ENCODE measurements at places on chromosomes 1 and 21.
A peak's percentile ranks its signal among the peaks of the same experiment; 100 is the strongest.

- DNase-seq: no peak
These were observed 15.5 kb upstream of the PDC start for GRCh38 chr1:186476264-186477040.

GRCh38 chr1:206748348-206749030 lies 22.1 kb upstream of the IL19 start:
- no peak for DNase-seq

DNA sequence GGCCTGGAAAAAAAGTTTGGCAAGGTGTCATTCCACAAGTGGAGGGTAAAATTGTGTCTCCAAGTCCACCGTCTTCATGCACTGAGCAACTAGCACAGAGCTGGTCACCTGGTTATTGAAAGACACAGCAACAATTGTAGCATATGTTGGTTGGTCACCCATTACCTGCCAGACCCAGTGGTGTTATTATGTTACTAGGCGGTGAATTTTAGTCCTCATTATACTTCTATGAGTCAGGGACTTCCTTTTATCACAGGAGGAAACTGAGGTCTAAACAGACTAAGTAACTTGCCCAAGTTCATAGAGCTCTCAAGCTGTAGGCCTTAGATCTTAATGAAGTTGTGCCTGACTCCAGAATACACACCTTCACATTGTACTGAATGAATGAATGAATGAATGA lies 94.9 kb upstream of the VANGL1 start:
- DNase-seq: no peak

DNA sequence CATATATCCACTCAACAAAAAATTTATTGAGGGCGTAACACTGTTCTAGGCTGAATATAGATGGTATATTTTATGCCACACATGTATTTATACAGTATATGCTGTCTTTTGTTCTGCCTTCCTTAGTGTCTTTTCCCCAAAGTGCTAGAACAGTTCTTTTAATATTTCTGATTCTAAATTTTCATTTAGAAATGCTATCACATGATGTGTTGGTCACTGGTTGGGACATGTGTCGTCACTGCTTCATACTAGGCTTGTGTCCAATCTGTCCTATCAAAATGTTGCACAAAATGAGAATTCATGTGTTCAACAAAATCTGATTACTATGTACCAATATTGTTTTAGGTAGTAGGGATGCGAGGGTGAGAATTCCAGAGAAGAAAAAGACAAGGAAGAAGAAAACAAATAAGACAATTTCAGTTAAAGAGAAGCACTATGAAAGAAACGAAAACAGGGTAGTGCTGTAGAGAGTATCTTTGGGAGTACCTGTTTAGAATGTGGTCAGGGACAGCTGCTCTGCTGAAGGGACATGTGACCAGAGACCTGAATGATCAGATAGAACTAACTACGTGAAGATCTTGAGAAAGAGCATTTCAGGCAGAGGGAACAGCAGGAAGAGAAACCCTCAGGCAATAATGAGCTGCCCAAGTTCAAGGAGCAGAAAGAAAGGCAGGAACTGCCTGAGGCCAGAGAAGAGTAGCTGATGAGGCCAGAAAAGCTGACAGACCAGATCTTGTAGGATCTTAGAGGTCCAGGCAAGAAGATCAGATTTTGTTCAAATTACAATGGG lies 1.3 kb downstream of the KMO start:
- DNase-seq: no peak

DNA sequence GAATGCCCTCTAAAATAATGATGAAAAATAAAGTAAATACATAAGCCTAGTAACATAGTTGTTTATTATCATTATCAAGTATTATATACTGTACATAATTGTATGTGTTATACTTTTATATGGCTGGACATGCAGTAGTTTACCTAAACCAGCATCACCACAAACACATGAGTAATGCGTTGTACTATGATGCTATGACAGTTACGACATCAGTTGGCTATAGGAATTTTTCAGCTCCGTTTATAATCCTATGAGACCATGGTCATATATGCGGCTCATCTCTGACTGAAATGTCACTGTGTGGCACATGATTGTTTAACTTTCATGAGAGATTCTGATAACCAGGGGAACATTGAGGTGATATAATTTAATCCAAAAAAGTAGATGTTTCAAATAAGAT lies 352.1 kb downstream of the ST6GALNAC3 start:
- DNase-seq: no peak

- no peak for DNase-seq
These were observed 472.4 kb upstream of the PRMT6 start for GRCh38 chr1:106584107-106584506.

- no peak for DNase-seq
These were observed 56.3 kb downstream of the WNT9A start for GRCh38 chr1:227891223-227891954.

GRCh38 chr1:27928216-27928954 lies 6.4 kb upstream of the SMPDL3B start:
- DNase-seq: no peak

GRCh38 chr1:104392552-104392951 lies 642.9 kb downstream of the AMY1C start:
- DNase-seq: no peak

- DNase-seq: no peak
These were observed 868.5 kb downstream of the BRINP3 start for GRCh38 chr1:189609167-189609566.

DNA sequence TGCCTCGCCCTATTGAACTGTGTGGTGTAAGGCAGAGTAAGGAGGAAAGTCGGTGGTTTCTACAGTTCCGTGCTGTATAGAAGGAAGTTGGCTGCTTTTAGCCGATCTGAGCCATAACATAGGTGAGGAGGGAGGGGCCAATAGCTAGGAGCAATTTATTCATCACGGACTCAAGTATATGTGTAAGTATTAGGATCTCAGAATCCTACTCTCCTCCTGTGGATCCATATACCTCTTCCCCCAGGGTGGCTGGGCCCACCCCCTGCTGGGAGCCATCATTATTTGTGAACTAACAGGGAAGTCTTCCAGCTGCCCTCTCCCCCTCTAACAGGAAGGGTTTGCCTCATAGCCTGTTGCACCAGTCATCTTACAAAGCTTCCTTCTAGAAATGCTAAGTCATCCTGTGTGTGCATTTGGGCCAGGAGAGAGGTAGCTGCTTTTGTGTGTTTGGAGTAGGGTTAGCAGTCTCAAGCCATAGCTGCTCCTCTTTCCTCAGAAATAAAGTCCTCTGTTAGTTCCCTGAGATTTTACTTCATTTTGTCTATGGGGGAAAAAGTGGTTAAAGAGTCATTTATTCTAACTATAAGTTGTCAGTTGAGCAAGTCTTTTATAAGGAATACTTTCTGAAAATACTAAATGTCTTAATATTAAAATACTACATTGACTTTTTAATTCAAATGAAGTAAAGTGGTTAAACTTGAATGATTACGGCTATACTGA lies 14.9 kb upstream of the CENPS start:
- DNase-seq: peak; percentile 35

DNA sequence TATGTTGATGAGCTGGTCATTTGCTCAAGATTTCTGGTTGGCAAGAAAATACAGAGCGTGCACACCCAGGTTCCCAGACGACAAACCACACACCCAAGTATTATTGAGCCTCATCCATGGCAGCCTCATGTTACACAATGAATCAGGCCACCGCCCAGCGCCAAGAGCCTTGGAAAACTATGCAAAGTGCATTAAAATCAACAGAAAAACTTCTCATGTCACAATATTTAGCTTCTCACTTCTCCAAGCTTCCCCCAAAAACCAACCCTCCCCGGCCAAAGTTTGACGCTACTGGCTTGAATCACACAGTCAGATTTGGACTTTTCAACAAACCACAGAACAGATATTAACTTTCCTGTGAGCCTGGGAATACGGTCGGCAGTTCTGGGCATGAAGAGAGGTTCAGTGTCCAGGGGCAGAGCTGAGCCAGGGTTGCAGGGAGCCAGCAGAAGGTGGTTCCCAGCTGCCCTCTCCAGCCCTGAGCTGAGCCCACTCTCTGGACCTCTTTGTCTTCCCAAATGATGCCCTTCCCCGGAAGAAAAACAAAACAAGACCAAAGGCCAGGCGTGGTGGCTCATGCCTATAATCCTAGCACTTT lies 71.1 kb downstream of the SETD4 start:
- DNase-seq: peak; percentile 74

GRCh38 chr21:33236766-33237165 lies 7.0 kb downstream of the IFNAR2 start:
- DNase-seq: no peak

Data from GM03348 (cell line).